ENCODE measurements at places on chromosomes 1 and 21. TPM values are rescaled to one million over a fixed set of nuclear protein-coding genes. Genes with fewer than 3 reads are reported as not detected.

THRAP3 gene
- total RNA-seq = 117 TPM

LCE3D gene
- not detected for total RNA-seq

SGIP1 gene
- total RNA-seq = 118 TPM

TMOD4 gene
- total RNA-seq = 2.8 TPM

S100A2 gene
- total RNA-seq = 11.7 TPM

- no peak for DNase-seq
Observed at GRCh38 chr1:172118618-172119017, 277.3 kb downstream of the DNM3 start.

- DNase-seq = no peak
Observed at GRCh38 chr1:78586572-78586971, 33.7 kb upstream of the IFI44L start.

GRCh38 chr1:53190210-53190611, 6.4 kb upstream of the CPT2 start:
- DNase-seq = no peak

DNA sequence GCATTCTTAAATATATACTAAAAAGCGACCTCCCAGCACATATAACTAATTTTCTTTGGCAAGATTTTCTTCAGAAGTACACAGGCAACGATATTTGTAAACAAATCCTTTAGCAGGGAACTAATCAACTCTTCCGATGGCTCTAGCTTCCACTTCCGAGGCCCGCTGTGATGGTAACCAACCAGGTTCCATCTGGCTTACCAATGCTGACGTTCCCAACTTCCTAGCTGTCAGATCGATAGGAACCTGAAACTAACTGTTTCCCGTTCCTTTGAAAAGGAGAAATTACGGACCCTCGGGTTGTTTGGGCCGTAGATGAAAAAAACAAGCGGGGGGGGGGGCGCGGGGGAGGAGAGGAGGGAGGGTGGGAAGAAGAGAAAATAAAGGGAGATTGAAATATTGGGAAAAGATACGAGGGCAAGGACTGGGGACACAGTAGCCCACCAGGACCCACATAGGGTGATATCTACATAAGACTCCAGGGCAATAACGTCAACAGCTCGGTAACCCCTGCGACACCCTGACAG, 513 bp downstream of the GTF2B start:
- no peak for DNase-seq

GRCh38 chr1:100320311-100321099, 31.8 kb upstream of the CDC14A start:
- no peak for DNase-seq

GRCh38 chr21:40687625-40688024, 159.3 kb downstream of the DSCAM start:
- DNase-seq = no peak

GRCh38 chr1:172977296-172978017, 73.3 kb downstream of the TNFSF18 start:
- no peak for DNase-seq

- no peak for DNase-seq
Observed at GRCh38 chr1:223758734-223759133, 46.4 kb downstream of the CAPN2 start.

GRCh38 chr1:15277447-15277838, 30.4 kb downstream of the FHAD1 start:
- peak; percentile 27 for DNase-seq
